ENCODE measurements at places on chromosomes 11 and 22. TPM values are rescaled to one million over a fixed set of nuclear protein-coding genes. Genes with fewer than 3 reads are reported as not detected.

DNA sequence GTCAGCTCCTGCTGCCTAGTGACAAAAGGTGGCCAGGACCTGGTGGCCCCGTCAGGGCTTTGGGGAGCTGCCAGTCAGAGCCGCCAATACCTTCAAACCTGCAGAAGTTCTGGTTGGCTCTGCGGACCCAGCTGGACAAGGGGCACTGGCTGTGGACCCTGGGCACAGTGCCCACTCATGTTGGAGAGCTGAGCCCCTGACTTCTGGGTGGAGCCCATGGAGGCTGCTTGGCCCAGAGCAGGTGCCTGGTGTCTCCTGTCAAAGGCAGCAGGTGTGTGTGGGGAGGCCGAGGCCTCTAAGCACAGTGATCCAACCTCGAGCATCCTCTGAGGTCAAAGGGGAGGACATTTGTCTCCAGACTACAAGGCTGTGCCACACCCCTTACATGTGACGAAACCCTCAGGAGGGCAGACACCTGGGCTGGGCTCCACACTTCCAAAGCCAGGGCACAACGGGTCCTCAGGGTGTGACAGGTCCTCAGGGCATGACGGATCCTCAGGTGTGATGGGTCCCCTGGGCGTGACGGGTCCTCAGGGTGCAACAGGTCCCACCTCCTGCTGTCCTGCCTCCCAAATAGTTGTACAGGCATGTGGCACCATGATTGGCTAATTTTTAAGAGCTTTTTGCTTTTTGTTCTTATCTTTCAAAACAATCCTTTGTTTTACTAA is 37.0 kb downstream of the MUC2 start:
- H3K27me3 ChIP-seq = peaks cover 13% of the 10 kb centered on the region
- H3K36me3 ChIP-seq = no peaks in the 10 kb centered on the region

The DEFB131B gene
- total RNA-seq = not detected

- no peak overlapping the region for H3K27ac ChIP-seq
- no peak for DNase-seq
- H3K36me3 ChIP-seq = no peaks in the 10 kb centered on the region
- no peak overlapping the region for H3K4me3 ChIP-seq
- H3K27me3 ChIP-seq = peaks cover 7% of the 10 kb centered on the region
Measured at GRCh38 chr11:112542479-112542878, 281.8 kb upstream of the PLET1 start.

The SLC35F2 gene
- total RNA-seq = 22.0 TPM

- peaks cover 9% of the 10 kb centered on the region for H3K27me3 ChIP-seq
- no peak overlapping the region for H3K27ac ChIP-seq
- no peak overlapping the region for H3K4me3 ChIP-seq
- DNase-seq = no peak
- H3K36me3 ChIP-seq = no peaks in the 10 kb centered on the region
Measured at GRCh38 chr11:65251476-65251875, 10.3 kb upstream of the POLA2 start.

DNA sequence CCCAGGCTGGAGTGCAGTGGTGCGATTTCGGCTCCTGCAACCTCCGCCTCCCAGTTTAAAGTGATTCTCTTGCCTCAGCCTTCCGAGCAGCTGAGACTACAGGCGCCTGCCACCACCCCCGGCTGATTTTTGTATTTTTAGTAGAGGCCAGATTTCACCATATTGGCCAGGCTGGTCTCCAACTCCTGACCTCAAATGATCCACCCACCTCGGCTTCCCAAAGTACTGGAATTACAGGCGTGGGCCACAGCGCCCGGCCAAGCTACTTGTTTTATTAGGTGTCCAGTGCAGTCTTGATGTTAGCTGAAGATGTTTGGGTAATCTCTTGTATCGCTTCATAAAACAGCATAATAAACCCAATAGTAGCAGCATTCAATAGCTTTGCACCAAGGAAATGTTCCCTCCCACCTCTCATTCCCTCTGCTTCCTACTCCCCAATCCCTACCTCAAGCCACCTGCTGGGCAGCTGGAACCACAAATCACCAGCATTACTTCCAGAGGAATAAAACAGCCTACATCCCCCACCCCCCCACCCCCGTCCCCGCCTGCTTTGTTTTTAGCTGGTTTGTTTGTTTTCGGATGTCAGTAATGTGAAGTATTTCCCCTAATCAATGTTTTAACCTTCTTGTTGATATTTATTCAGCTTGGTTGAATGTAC is 11.0 kb upstream of the GRIK4 start:
- H3K27me3 ChIP-seq = peaks cover 22% of the 10 kb centered on the region
- H3K36me3 ChIP-seq = no peaks in the 10 kb centered on the region
- DNase-seq = no peak
- no peak overlapping the region for H3K27ac ChIP-seq

DNA sequence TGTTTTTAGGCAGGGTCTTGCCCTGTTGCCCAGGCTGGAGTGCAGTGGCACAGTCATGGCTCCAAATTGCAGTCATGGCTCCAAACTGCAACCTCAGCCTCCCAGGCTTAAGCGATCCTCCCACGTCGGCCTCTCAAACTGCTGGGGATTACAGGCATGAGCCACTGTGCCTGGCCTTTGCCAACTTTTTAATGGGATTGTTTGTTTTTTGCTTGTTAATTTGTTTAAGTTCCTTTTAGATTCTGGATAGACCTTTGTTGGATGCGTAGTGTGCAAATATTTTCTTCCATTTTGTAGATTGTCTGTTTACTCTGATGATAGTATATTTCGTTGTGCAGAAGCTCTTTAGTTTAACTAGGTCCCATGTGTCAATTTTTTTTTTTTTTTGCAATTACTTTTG is 10.0 kb upstream of the SCGB1D1 start:
- no peak for DNase-seq
- no peak overlapping the region for H3K27ac ChIP-seq
- H3K36me3 ChIP-seq = peaks cover 3% of the 10 kb centered on the region
- H3K27me3 ChIP-seq = peaks cover 26% of the 10 kb centered on the region
- no peaks in the 10 kb centered on the region for H3K4me1 ChIP-seq
- H3K4me3 ChIP-seq = no peak overlapping the region

GRCh38 chr11:69461272-69461962 is 20.0 kb upstream of the LINC01488 start:
- no peak overlapping the region for H3K27ac ChIP-seq
- no peaks in the 10 kb centered on the region for H3K36me3 ChIP-seq
- no peak for DNase-seq
- H3K27me3 ChIP-seq = no peaks in the 10 kb centered on the region
- no peak overlapping the region for H3K4me3 ChIP-seq

The MRGPRX4 gene
- total RNA-seq = not detected

The OR5F1 gene
- not detected for total RNA-seq

The RFPL2 gene
- total RNA-seq = 0.43 TPM

The YDJC gene
- 24.5 TPM for total RNA-seq

DNA sequence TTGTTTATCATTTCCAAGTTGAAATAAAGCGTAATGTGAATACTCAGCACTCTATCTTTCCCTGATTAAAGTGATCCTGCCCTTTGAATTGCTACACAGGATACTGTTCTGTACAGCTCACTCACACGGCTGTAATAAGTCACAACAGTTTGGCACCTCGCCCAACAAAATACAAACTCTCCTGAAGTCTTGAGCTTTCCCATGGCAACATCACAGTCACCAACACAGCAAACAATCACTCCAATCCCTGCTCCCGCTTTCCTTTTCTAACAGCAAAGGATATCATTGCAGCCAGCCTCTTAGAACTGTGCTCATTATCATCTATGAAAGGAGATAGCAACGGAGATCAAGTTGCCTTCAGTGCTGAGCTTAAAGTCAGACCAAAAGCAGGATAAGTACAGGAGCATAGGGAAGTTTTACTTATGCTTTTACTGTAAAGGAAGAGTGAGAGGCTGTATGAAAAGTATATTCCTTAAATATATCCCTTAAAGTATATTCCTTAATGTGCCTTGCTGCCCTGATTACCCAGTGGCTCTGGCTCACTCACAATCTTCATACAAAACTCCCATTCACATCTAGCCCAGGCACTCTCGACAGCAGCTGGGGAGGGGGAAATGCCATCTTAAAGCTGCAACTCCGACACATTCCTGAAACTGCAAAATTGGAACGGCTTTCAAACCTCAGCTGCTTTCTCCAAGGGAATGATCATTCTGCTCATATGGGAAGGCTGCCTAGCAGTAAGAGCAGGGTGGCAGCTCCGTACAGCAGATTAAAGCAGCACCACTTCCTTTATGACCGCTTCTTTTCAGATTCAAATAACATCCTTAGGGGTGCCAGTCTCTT is 35.8 kb downstream of the MAML2 start:
- no peak for DNase-seq
- peaks cover 5% of the 10 kb centered on the region for H3K36me3 ChIP-seq
- H3K27me3 ChIP-seq = no peaks in the 10 kb centered on the region
- H3K4me3 ChIP-seq = peak overlapping the region; percentile 69

The ST14 gene
- total RNA-seq = 71.7 TPM

The UBQLN3 gene
- not detected for total RNA-seq

DNA sequence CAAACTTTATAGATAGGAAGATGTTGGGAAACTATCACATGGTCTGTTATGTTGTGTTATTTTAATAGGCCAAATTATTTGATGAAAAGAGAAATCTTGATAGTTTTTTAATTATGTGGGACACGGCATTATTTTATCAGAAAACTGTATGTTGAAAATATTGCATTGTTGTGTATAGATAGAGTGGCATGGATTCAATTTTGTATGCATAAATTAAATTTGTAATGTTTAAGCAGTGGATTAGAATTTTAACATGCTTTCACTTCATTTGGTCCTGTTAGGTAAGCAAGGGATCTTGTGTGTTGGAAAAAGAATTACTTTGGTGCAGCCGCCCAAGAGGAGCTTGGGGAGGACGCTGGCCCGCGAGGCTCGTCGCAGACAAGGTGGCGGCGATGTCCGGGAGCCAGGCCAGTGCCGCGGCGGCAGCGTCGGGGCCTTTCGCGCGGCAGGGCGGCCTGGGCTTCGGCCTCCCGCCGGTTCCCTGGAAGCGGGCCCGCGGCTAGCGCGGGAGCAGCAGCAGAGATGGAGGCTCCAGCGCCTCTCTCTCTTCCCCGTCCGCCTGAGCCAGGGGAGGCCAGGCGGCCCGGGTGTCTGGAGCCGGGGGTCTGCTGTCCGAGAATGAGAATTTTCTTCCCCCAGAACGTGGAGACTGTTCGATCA is 82.7 kb downstream of the GGT1 start:
- no peak overlapping the region for H3K27ac ChIP-seq
- no peaks in the 10 kb centered on the region for H3K36me3 ChIP-seq
- no peaks in the 10 kb centered on the region for H3K4me1 ChIP-seq

DNA sequence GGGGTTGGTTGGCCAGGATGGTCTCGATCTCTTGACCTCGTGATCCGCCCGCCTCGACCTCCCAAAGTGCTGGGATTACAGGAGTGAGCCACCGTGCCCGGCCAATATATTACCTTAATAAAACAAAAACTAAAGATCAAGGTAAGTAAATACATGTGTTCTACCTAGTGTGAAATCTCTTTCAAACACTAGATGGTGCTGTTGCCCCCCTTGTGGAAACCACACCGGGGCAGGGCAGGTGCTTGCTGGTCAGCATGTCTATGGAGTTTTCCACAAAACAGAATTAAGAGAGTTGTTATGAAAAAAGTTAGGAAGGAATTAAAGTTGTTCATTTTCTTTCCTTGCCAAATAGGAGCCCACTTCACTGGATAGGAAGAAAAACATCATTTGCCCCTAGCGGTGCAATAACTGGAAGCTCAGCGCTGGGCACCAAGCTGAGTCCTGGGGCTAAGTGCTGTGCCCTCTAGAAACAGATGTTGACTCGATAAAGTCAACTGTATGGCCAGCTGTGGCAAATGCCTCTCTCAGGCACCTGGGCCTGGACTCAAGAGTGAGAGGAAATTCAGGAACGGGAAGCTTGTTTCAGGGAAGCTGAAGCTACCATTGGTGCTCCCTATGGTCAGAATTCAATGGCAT is 6.3 kb upstream of the KCNJ5 start:
- H3K27ac ChIP-seq = peak overlapping the region; percentile 52
- peaks cover 55% of the 10 kb centered on the region for H3K27me3 ChIP-seq
- DNase-seq = no peak
- H3K4me3 ChIP-seq = peak overlapping the region; percentile 42

The MPPED1 gene
- total RNA-seq = 1.2 TPM

DNA sequence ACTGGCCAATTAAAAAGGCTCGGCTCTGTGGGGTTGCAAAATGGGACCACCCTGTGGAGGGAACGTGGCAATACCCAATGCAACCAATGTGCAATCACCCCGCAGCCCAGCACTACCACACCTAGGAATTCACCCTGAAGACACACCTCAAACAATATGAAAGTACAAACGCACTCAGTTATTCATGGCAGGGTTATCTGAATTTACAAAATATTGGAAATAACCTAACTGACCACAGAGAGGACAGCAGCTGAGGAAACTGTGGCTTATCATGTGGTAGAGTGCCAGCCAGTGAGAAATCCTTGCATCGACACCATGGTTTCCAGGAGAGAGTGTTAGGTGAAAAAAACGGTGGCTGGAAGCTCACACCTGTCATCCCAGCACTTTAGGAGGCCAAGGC is 18.7 kb downstream of the ALG12 start:
- no peaks in the 10 kb centered on the region for H3K27me3 ChIP-seq
- no peak overlapping the region for H3K27ac ChIP-seq
- H3K4me1 ChIP-seq = peaks cover 2% of the 10 kb centered on the region
- peaks cover 32% of the 10 kb centered on the region for H3K36me3 ChIP-seq
- no peak overlapping the region for H3K4me3 ChIP-seq

DNA sequence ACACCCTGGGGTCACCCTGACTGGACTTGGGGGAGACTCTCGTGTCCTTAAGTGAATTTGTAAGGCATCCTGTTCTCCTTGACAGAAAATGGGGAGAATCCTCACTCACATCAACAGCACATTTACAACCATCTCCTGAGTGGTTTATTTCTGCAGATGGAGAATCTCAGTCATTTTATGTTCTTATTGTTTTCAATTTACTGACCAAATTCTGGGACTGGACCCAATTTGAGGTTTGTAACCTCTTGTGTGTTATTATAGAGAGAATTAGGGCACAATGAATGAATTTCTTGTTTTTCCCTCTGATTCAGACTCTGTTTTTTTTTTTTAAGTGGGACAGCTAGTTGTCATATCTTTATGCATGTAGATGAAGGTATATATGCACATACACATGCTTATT is 104.9 kb downstream of the ADAMTS15 start:
- no peak for DNase-seq
- no peaks in the 10 kb centered on the region for H3K36me3 ChIP-seq
- no peak overlapping the region for H3K27ac ChIP-seq
- no peak overlapping the region for H3K4me3 ChIP-seq
- H3K27me3 ChIP-seq = no peaks in the 10 kb centered on the region

- DNase-seq = peak; percentile 85
- peaks cover 10% of the 10 kb centered on the region for H3K4me1 ChIP-seq
- no peaks in the 10 kb centered on the region for H3K36me3 ChIP-seq
Measured at GRCh38 chr11:61747192-61747966, 5.1 kb upstream of the MYRF start.

All from type B pancreatic cell (in vitro differentiated cells).